Aorta (tissue), 5 donors: ENCODE measurements at places on chromosomes 13 and 19. TPM values are rescaled to one million over a fixed set of nuclear protein-coding genes. Genes with fewer than 3 reads are reported as not detected.

The TIMM29 gene
- total RNA-seq: 15.7 TPM

The SPIB gene
- total RNA-seq: 0.48 TPM

GRCh38 chr13:66981912-66982311, 248.2 kb downstream of the PCDH9 start:
- H3K36me3 ChIP-seq: no peaks in the 10 kb centered on the region

DNA sequence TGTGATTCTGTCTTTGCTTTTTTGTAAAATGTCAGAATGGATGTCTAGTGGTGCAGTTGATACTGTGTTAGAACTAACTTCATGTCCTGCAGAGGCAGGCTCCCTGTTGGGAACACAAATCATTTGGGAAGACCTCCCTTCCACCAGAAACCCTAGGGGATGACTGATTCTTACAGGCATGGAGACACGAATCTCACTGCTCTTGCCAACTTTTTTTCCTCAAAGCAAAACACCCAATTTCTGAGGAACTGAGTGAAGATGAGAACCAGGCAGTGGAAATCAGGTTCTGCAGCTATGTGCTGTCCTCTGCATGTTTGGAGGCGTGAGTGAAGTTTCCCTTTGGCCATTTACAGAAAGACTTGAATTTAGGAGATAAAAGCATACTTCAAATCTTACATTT, 87.5 kb upstream of the CSNK1A1L start:
- DNase-seq: no peak
- no peaks in the 10 kb centered on the region for H3K36me3 ChIP-seq
- H3K27ac ChIP-seq: no peak overlapping the region

GRCh38 chr19:37929355-37929923, 22.4 kb downstream of the SIPA1L3 start:
- DNase-seq: no peak
- no peak overlapping the region for H3K4me3 ChIP-seq

GRCh38 chr19:10501971-10502523, 1.1 kb downstream of the KEAP1 start:
- H3K4me3 ChIP-seq: peak overlapping the region; percentile 77
- H3K27me3 ChIP-seq: no peaks in the 10 kb centered on the region
- peak overlapping the region; percentile 47 for H3K27ac ChIP-seq
- DNase-seq: peak; percentile 90
